GOT3 (cell line): ENCODE measurements at places on chromosomes 1 and 21.

GRCh38 chr1:214552174-214552608 is 789 bp upstream of the PTPN14 start:
- DNase-seq: peak; percentile 10

- DNase-seq: no peak
Observed at GRCh38 chr1:244083383-244083943, 32.4 kb downstream of the ZBTB18 start.

GRCh38 chr1:225482421-225482950 is 54.6 kb upstream of the LBR start:
- DNase-seq: no peak

DNA sequence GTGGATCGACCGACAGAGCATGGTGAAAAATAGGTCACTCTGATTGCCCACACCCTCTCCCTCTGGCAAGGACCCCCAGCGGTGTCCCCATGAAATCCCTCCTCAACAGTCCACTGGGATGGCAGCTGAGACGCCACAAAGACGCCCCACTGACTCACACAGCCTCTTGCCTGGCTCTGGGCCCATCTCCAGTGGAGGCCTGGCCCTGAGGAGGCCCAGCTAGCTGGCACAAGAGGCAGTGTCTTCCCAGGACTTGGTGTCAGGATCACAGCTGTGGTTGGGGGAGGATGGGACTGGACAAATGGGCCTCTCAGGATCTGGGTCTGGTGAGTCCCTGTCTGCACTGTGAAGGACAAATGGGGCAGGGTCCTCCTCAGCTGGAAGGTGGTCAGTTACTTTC is 4.6 kb downstream of the ALX3 start:
- no peak for DNase-seq

GRCh38 chr1:226027538-226028217 is 28.5 kb upstream of the SDE2 start:
- DNase-seq: no peak

DNA sequence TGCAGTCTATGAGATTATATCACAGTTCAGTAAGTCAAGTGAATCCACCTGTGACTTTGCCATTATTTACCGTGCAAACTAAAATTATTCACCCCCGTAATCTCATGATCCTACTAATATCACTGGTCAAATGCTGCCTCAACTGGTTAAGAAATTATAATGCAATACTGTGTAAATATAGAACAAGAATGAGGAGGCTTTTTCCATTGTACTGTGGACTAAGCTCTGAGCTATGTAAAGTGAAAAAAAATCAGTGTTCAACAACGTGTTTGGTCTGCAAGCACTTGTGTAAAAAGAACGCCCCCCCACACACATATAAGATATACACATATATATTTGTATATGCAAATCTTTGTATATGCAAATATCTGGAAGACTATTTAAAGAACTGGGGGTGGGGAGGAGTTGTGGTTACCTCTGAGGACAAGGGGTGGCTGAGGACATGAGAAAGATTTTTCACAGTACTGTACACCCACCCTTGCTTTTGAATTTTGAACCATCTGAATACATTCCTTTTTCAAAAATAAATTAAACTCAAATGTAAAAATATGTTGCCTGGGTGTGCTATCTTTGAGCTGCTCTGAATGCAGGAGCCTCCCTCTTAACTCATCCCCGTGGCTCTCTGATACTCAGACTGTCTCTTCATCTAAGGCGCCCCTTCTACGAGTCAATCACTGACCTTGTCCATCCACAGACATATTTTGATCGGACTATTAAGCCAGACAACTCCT is 57.0 kb downstream of the PTP4A2 start:
- DNase-seq: no peak

GRCh38 chr1:206783506-206783905 is 11.2 kb upstream of the IL10 start:
- no peak for DNase-seq

GRCh38 chr1:2311184-2312032 is 79.9 kb downstream of the MORN1 start:
- no peak for DNase-seq

GRCh38 chr1:29732453-29732852 is 496.1 kb downstream of the PTPRU start:
- no peak for DNase-seq

GRCh38 chr1:145953861-145954260 is 4.0 kb downstream of the LIX1L start:
- no peak for DNase-seq

DNA sequence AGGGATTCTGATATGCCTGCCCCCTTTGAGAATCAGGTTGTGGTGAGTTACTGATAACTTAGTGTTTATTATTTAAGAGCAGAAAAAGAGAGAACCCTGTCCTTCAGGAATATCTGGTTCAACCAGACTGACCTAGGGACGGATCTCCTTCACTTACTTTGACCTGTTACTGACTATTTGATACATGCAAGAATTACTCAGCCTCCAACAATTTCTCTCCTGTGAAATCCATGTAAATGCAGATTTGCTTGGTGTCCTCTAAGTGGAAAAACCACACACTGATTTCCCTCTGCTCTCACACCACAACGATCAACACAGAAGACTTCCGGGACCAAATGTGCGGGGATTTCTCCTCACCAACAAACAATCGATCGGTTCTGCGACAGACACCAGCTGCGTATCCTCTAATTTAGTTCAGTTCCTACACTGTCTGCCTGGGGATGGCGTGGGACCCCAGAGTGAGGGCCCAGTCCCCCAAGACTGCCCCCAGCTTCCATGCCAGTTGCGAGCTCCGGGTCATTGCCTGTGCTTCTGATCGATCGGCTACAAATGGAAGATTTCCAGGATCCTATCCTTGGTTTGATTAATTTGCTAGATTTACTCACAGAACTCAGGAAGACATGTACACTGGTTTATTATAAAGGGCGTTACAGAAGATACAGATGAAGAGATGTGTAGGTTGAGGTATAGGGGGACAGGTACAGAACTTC is 51.7 kb downstream of the BACE2 start:
- no peak for DNase-seq

- DNase-seq: no peak
Observed at GRCh38 chr1:228058949-228059633, 23.4 kb upstream of the ARF1 start.

- no peak for DNase-seq
Observed at GRCh38 chr1:15053153-15053552, 100.4 kb upstream of the TMEM51 start.

DNA sequence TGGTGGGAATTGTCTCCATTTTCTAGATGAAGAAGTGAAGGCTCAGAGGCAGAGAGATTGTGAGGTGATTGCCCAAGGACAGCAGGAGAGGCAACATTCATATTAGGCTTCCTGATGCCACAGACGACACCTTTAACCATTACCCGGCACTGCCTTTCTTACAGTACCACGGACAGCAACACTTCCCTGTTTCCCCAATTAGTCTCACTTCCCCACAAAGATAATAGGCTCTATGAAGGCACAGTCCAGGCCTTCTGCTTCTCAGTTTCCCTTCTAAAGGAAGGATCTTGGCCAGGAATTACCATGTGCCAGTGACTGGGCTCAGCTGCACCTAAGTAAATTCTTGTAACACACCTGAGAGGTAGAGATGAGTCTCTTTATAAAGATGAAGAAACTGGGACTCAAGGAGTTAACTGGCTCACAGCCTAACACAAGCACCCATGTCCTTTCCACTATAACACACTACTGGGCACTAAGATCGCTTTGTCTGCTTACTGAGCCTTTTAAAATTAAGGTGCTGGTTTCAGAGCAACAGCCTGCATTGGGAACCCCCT is 9.6 kb downstream of the IGSF9 start:
- no peak for DNase-seq

GRCh38 chr1:184664042-184664660 is 90.5 kb downstream of the EDEM3 start:
- no peak for DNase-seq

DNA sequence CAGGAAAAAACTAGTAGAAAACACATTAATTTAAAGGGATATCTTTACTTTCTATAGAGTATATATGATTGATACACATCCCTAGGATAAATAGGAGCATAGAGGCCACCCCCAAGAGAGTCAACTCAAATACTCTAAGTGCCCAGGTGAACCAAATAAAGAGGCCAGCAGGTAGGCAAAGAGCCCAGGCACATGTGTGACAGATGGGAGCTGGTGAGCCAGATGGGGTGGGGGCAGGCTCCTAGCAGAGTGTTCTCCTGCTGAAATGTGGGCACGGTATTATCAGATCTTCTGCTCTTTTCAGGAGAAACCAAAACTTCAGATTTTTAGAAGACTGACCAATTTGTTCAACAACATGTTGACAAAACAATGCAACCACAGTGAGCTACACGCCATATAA is 333.4 kb upstream of the PKN2 start:
- no peak for DNase-seq

- DNase-seq: no peak
Observed at GRCh38 chr1:118842452-118843201, 145.5 kb downstream of the TBX15 start.

DNA sequence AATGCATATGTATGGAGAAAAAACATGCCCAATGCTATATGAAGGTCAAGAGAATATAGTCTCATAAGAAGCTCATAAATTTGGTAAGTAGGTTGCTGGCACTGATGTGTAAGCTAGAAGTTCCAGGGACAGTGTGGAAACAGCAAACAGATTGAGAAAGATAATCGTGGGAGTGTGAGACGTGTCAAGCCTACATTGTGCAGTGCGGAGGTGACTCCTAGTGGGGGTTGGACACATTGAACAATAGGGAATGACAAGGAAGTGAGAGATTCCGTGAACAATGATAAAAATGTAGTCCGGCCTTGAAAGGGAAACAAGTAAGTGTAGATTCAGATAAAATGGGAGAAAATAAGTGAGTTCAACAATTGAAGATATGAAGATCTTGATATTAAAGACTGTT is 788.4 kb upstream of the PRMT6 start:
- no peak for DNase-seq

GRCh38 chr1:16012590-16013219 is 5.1 kb downstream of the HSPB7 start:
- no peak for DNase-seq

DNA sequence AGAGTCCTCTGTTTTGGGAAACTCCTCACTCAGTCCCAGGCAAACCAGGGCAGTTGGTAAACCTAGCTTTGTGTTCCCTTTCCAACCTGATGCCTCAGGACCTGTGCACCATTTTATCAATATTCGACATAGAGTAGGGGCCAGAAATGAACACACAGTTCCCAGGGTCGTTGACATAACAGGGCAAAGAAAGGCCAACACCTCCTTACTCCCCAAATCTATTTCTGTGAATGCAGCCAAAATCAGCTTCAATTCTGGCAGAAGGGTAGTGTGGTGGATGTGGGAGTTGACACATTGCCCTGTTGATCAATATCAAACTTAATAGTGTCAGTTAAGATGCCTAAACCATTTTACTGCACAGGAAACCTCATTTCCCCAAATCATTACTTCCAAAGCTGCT is 104.6 kb upstream of the SPATA6 start:
- no peak for DNase-seq

DNA sequence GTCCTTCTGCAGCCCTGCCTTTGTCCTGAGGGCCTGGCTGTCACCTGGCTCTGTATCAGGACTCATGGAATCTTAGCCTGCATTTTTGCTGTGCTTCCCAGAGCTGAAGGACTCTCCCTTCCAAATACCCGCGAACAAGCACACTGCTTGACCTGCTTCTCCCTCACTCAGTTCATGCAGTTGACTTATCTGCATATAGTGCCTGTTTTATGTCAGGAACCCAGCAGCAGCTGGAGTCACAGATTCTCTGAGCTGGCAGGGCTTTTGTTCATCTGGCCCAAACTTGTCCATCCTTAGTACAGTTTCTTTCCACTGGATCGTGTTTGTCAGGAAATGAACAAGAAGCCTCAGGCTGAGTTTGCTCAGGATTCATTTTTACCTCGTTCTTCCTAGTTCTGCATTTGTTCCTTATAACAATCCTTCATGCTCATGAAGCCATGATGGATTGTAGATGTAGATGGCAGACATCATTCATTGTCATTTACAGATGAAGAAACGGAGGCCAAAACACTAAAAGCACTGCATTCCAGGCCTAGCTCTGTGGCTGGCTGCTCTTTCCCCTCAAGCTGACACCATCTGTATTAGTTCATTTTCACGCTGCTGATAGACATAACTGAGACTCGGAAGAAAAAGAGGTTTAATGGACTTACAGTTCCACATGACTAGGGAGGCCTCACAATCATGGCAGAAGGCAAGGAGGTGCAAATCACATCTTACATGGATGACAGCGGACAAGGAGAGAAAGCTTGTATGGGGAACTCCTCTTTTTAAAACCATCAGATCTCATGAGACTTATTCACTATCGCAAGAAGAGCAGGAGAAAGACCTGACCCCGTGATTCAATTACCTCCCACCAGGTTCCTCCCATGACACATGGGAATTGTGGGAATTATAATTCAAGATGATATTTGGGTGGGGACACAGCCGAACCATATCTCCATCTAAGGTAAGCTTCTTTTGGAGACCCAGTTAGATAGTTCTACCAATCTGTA is 150.9 kb downstream of the HIVEP3 start:
- no peak for DNase-seq

DNA sequence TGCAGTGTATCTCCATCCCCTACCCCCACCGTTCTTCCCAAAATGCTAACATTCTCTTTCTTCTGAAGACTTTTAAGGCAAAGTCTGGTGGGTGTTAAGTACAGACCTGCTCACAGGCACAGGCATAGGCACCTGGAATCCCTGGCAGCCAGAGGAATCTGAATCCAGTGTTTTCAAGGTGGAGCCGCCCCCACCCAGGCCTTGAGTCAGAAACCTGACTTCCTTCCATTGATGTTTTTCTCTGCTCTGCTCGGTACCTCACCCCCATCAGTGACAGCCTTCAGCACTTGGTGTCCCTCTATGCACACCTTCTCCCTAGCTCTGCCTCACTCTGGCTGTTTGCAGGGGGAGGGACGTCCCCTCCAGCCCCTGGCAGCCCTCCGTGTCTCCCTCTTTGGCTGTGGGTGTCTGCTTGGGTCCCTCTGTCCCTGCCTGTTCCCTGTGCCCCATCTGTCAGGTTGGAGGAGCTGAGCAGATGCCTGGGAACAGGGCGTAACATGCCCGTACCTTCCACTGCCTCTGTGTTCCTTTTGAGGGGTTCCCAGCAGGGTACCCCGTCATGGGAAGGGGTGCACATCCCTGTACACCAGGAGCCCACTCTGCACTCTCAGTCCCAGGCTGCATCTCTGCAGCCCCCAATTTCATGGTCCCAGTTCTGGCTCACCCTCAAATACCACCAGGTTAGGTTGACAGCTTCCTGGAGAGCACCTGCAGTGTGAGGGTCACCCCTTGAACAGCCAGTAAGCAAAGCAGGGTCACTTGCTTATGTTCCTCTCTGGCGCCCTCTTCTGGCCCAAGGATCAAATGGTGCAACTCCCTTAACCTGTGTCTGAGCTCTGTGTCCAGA is 6.7 kb downstream of the NCDN start:
- DNase-seq: peak; percentile 29

DNA sequence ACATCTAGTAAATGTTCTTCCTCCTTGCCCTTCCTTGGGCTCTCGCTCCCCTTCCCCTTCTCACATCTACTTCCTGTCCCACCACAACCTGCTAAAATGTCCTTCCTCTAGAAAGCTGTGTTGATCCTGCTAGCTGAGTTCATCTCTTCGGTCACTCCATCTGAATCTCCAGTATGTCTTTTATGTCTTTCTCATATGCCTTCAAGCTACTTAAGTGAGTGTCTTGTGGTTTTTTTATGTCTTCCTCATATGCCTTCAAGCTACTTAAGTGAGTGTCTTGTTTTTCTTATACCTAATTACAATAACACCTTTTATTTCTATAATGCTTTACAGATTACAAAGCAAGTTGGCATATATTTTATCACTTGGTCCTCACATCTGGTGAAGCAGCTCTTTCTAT is 33.9 kb downstream of the CSF1 start:
- DNase-seq: no peak

- no peak for DNase-seq
Observed at GRCh38 chr1:221025956-221026355, 146.7 kb downstream of the HLX start.

- no peak for DNase-seq
Observed at GRCh38 chr1:247456914-247457639, 827 bp downstream of the OR2B11 start.
